ENCODE measurements at places on chromosomes 12 and 14. TPM values are rescaled to one million over a fixed set of nuclear protein-coding genes. Genes with fewer than 3 reads are reported as not detected.

The RFX4 gene
- total RNA-seq = 9.4 TPM

The ACOT4 gene
- total RNA-seq = 1.6 TPM

The DYNC1H1 gene
- total RNA-seq = 1,246 TPM

The BLTP3B gene
- total RNA-seq = 109 TPM

The GPR84 gene
- not detected for total RNA-seq

The TMEM30B gene
- total RNA-seq = under 0.01 TPM

The SOAT2 gene
- not detected for total RNA-seq

The APOF gene
- not detected for total RNA-seq

The SLC24A4 gene
- 0.63 TPM for total RNA-seq

The PLCZ1 gene
- total RNA-seq = not detected

The FAM222A gene
- total RNA-seq = 5.9 TPM

The NPFF gene
- not detected for total RNA-seq

The TOX4 gene
- 38.2 TPM for total RNA-seq

The BIN2 gene
- total RNA-seq = 0.63 TPM

The ANKLE2 gene
- total RNA-seq = 82.3 TPM

The TROAP gene
- 2.8 TPM for total RNA-seq

The SPSB2 gene
- 2.8 TPM for total RNA-seq

The RBP5 gene
- not detected for total RNA-seq

The RNF31 gene
- total RNA-seq = 38.5 TPM

The FRS2 gene
- 83.3 TPM for total RNA-seq
